ENCODE measurements at places on chromosomes 11 and 22.

DNA sequence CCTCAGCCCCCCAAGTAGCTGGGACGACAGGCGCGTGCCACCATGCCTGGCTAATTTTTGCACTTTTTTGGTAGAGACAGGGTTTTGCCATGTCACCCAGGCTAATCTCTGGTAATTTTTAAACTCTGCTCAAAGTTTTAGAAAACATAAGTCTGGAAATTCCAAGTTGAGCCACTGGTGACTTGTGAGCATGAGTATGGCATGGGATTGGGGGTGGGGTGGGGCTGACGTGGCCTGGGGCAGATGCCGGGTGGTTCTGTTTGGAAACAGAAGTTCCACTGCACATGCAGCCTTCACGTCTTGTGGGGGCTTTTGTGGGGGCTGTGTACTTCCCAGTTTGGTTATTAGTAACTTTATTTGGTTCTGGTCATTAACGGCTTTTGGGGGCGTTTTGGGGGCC lies 67.3 kb downstream of the PTPRJ start:
- no peak overlapping the region for H3K4me3 ChIP-seq
- no peaks in the 10 kb centered on the region for H3K36me3 ChIP-seq
- H3K27ac ChIP-seq, result no peak overlapping the region
- H3K4me1 ChIP-seq, result peaks cover 3% of the 10 kb centered on the region

- H3K27ac ChIP-seq, result no peak overlapping the region
- no peak overlapping the region for H3K4me3 ChIP-seq
- peaks cover 15% of the 10 kb centered on the region for H3K4me1 ChIP-seq
- H3K27me3 ChIP-seq, result peaks cover 100% of the 10 kb centered on the region
- DNase-seq, result no peak
- H3K36me3 ChIP-seq, result no peaks in the 10 kb centered on the region
These were observed 4.0 kb downstream of the PAX6 start for GRCh38 chr11:31806928-31807798.

- peaks cover 9% of the 10 kb centered on the region for H3K27me3 ChIP-seq
- H3K4me3 ChIP-seq, result no peak overlapping the region
- peak; percentile 64 for DNase-seq
These were observed 20.6 kb upstream of the PLEKHB1 start for GRCh38 chr11:73625696-73626318.

DNA sequence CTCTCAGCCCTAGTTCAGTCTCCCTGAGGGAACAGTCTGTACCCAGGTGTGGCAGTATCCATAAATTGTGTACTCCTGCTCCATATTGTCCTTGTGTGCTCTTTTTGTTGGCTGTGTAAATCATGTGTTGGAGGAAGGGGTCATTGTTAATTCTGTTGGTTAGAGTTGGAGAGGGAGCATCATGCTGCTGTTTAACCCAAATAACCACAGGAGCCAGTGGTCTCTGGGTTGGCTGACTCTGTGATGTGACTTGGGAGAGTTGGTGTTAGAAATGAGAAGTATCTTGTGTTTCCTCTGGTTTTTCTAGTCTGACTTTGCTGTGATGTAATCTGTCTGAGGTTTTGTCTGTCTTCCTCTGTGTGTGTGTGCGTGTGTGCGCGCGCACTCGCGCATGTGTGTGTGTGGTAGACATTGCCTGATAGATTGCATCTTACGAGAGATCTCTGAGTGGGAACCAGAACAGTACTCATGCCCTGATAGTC lies 30.5 kb downstream of the CTNND1 start:
- peaks cover 52% of the 10 kb centered on the region for H3K4me1 ChIP-seq
- no peak overlapping the region for H3K27ac ChIP-seq
- H3K4me3 ChIP-seq, result no peak overlapping the region
- peaks cover 47% of the 10 kb centered on the region for H3K36me3 ChIP-seq
- no peaks in the 10 kb centered on the region for H3K27me3 ChIP-seq

DNA sequence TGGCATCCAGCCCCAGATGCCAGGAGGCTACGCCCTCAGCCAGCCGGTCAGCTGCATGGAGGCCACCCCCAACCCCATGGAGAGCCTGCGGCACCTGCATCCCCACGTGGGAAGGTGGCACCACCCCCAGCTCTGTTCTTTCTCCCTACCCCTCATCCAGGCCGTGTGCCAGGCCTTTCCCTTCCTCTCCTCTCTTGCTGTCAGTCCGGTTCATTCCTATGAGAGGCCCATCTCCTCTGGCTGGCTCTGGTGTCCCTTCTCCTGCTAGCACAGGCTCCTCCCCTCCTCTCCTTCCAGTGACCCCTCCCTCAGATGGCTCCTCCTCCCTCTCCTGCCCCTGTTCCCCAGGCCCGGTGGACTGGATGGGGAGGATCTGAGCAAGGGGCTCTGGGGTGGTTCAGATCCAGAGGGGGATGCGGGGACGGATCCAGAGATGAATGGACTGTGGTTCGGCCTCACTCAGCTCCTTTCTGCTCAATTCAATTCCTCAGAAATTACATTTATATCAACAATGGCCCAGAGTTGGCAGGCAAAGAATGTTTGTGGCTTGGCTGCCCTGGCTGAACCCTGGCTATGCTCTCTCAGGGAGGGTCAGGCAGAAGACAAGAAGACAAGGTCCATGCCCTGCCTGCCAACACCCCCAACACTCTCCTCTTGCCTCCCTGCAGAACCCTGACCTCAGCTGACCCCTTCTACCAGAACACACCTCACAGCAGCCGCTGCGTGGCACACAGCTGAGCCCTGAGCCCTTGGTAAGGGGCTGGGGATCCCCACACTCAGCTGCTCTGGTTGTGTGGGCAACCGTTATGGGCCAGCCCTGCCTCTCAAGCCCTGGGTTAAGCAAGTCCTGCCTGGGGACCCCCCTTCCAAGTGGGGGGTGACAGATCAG lies 18.5 kb upstream of the LRRC10B start:
- H3K4me1 ChIP-seq, result peaks cover 21% of the 10 kb centered on the region
- H3K27me3 ChIP-seq, result no peaks in the 10 kb centered on the region
- no peak overlapping the region for H3K27ac ChIP-seq
- no peak overlapping the region for H3K4me3 ChIP-seq

GRCh38 chr11:46457021-46457420 lies 65.4 kb upstream of the CHRM4 start:
- H3K27me3 ChIP-seq, result no peaks in the 10 kb centered on the region
- DNase-seq, result peak; percentile 45
- H3K27ac ChIP-seq, result peak overlapping the region; percentile 62
- H3K4me1 ChIP-seq, result peaks cover 27% of the 10 kb centered on the region
- no peaks in the 10 kb centered on the region for H3K36me3 ChIP-seq
- no peak overlapping the region for H3K4me3 ChIP-seq

GRCh38 chr11:18491924-18492323 lies 34.8 kb downstream of the TSG101 start:
- H3K4me3 ChIP-seq, result no peak overlapping the region
- DNase-seq, result no peak
- H3K36me3 ChIP-seq, result peaks cover 18% of the 10 kb centered on the region
- peak overlapping the region; percentile 79 for H3K27ac ChIP-seq
- no peaks in the 10 kb centered on the region for H3K27me3 ChIP-seq
- H3K4me1 ChIP-seq, result peaks cover 35% of the 10 kb centered on the region

DNA sequence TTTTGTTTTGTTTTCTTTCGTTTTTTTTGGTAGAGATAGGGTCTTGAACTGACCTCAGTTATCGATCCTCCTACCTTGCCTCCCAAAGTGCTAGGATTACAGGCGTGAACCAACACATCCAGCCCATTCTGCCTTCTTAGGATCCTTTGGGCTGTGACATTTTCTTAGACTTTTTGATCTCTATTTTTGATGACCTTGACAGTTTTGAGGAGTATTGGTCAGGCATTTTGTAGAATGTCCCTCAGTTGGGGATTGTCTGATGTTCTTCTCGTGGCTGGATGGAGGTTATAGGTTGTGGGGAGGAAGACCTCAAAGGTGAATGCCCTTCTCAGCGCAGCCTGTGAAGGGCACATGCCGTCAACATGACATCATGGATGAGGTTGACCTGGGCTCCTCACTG lies 19.5 kb upstream of the RAB1B start:
- no peak overlapping the region for H3K4me3 ChIP-seq
- H3K27me3 ChIP-seq, result no peaks in the 10 kb centered on the region
- H3K27ac ChIP-seq, result no peak overlapping the region
- no peaks in the 10 kb centered on the region for H3K4me1 ChIP-seq
- peaks cover 10% of the 10 kb centered on the region for H3K36me3 ChIP-seq
- DNase-seq, result no peak

- no peaks in the 10 kb centered on the region for H3K27me3 ChIP-seq
- H3K36me3 ChIP-seq, result peaks cover 76% of the 10 kb centered on the region
- no peak overlapping the region for H3K4me3 ChIP-seq
- H3K27ac ChIP-seq, result no peak overlapping the region
- H3K4me1 ChIP-seq, result no peaks in the 10 kb centered on the region
These were observed 5.5 kb downstream of the ESS2 start for GRCh38 chr22:19139001-19139356.

DNA sequence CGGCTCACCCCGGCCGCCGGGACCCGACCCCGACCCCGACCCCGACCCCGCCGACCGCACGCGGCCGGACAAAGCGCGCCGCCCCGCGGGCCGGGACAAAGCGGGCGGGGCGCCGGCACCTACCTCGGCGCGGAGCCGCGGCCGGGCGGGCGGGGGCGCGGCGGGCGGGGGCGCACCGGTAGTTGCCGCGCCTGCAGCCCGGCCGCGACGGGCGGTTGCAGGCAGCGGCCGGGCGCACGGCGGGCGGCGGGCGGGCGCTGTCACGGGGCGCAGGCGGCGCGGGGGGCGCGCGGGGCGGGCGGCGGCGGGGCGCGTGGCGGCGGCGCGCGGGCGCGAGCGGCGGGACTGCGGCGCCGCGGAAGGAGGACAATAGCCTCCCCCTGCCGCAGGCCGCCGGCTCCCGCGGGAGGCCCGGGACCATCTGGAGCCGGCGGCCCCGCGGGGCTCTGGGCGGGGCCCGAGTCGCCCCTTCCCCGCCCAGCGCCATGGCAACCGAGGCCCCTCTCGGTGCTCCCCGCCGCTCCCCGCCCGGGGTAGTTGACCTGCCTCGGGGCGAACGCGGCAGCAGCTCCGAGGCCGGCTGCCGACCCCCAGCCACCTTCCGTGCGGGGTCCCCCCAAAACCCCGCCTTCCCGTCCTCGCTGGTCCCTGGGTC lies 851 bp downstream of the SPTBN2 start:
- no peaks in the 10 kb centered on the region for H3K36me3 ChIP-seq
- H3K27me3 ChIP-seq, result peaks cover 50% of the 10 kb centered on the region
- peaks cover 6% of the 10 kb centered on the region for H3K4me1 ChIP-seq
- DNase-seq, result no peak
- H3K27ac ChIP-seq, result no peak overlapping the region
- peak overlapping the region; percentile 31 for H3K4me3 ChIP-seq

DNA sequence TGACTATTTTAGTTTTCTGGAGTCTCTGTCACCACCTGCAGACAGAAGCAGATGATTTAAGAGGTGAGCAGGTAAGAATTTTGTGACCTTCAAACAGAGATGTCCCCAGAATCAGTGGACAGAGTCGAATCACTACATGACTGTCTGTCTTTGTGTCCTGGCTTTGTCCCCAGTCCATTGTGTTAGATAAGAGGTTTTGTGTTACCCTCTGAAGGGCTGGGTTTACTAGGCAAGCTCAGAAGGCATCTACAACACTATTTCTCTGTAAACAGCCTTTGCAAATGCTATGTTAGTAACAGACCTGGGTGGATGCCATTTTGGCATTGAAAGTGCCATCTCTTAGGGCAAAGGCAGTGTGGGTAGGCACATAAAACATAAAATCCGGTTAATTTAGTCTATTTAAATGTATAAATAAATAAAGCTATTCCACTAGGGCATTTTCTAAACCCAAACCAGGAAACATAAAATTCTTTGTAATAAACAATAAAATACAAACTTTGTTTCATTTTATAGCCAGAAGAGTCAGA lies 40.3 kb upstream of the CADM1 start:
- no peak overlapping the region for H3K4me3 ChIP-seq
- peaks cover 3% of the 10 kb centered on the region for H3K4me1 ChIP-seq
- H3K36me3 ChIP-seq, result no peaks in the 10 kb centered on the region

- no peak overlapping the region for H3K27ac ChIP-seq
- no peaks in the 10 kb centered on the region for H3K36me3 ChIP-seq
- no peak overlapping the region for H3K4me3 ChIP-seq
- DNase-seq, result no peak
These were observed 14.8 kb downstream of the FSHB start for GRCh38 chr11:30245621-30246020.

GRCh38 chr11:68936676-68937620 lies 33.3 kb downstream of the IGHMBP2 start:
- DNase-seq, result no peak
- H3K4me3 ChIP-seq, result no peak overlapping the region
- no peaks in the 10 kb centered on the region for H3K4me1 ChIP-seq
- H3K36me3 ChIP-seq, result peaks cover 83% of the 10 kb centered on the region

- no peaks in the 10 kb centered on the region for H3K36me3 ChIP-seq
- no peak overlapping the region for H3K27ac ChIP-seq
- H3K27me3 ChIP-seq, result no peaks in the 10 kb centered on the region
These were observed 24.8 kb upstream of the MTCH2 start for GRCh38 chr11:47667135-47667534.

GRCh38 chr11:27392278-27393114 lies 29.5 kb upstream of the CCDC34 start:
- no peaks in the 10 kb centered on the region for H3K36me3 ChIP-seq
- no peak overlapping the region for H3K4me3 ChIP-seq
- H3K4me1 ChIP-seq, result peaks cover 56% of the 10 kb centered on the region
- H3K27ac ChIP-seq, result peak overlapping the region; percentile 62
- DNase-seq, result peak; percentile 39

DNA sequence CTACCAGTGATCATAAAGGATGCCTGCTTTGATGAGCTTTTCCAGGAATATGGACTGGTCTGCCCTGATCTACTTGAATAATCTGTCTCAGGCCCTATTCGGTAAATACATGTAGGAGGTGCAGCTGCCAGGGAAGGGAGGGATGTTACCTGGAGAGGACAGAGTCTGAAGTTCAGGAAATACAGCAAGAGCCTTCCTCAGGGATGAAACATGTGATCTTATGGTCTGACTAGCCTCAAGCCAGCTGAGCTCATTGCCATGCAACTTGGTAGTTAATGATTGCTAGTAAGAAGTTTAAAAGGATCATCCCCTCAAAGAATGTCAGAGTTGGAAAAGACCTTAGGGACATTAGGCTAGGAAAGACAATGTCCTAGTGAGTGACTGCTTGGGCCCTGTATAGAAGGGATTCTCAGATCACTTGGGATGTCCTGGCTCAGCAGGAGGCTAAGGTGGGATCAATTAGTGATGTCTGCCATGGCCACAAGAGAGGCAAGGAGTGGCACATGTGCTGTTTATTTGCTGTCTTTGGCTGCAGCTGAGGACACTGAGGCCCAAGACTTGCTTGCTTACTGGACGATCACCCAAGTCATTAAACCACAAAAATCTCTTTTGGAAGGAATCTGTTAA lies 18.5 kb downstream of the PTPRJ start:
- peaks cover 50% of the 10 kb centered on the region for H3K4me1 ChIP-seq
- H3K27me3 ChIP-seq, result no peaks in the 10 kb centered on the region
- no peak overlapping the region for H3K4me3 ChIP-seq
- DNase-seq, result peak; percentile 98

DNA sequence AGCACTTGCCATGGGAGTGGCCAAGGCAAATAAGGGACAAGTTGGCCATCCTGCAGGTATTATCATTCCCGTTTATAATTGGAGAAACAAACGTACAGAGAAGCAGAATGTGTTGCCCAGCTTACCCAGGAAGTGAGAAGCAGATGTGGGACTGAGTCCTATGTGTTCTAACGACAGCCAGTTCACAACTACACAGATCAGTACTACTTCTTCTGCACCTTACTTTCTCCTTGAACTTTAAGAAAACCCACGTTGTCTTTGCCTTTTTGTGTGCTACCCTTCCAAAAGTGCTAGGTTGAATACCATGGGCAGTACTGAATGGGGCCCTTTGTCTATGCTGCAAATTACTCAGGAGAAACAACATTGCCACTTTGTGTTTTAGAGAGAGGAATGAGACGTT lies 62.8 kb upstream of the BLID start:
- H3K27ac ChIP-seq, result no peak overlapping the region
- no peaks in the 10 kb centered on the region for H3K27me3 ChIP-seq
- no peak overlapping the region for H3K4me3 ChIP-seq
- no peaks in the 10 kb centered on the region for H3K36me3 ChIP-seq
- no peaks in the 10 kb centered on the region for H3K4me1 ChIP-seq

All from large intestine (tissue), 12 donors.